ENCODE measurements at places on chromosomes 13 and 19.

- DNase-seq = no peak
Observed at GRCh38 chr13:111789011-111789410, 277.9 kb upstream of the SOX1 start.

GRCh38 chr19:18393836-18394235, 3.6 kb downstream of the LRRC25 start:
- DNase-seq = no peak

- DNase-seq = no peak
Observed at GRCh38 chr19:49431330-49431749, 6.2 kb downstream of the GFY start.

DNA sequence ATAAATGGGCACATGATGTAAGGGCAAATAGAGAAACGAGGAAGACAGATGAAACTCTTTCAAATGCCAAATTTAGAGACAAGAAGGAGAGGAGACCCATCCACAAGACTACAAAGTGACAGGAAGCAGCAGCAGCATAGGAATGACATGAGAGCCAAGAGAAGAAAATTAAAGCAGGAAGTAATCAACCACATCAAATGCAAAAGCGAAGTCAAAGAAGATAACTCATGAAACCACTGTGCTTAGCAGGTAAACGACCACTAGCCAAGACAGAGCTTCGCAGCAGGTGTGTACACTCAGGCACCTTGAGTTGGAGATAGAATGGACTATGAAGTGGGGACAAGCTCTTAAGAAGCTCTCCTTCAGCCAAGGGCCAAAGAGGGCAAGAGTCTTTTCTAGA, 64.1 kb downstream of the KLF12 start:
- no peak for DNase-seq

DNA sequence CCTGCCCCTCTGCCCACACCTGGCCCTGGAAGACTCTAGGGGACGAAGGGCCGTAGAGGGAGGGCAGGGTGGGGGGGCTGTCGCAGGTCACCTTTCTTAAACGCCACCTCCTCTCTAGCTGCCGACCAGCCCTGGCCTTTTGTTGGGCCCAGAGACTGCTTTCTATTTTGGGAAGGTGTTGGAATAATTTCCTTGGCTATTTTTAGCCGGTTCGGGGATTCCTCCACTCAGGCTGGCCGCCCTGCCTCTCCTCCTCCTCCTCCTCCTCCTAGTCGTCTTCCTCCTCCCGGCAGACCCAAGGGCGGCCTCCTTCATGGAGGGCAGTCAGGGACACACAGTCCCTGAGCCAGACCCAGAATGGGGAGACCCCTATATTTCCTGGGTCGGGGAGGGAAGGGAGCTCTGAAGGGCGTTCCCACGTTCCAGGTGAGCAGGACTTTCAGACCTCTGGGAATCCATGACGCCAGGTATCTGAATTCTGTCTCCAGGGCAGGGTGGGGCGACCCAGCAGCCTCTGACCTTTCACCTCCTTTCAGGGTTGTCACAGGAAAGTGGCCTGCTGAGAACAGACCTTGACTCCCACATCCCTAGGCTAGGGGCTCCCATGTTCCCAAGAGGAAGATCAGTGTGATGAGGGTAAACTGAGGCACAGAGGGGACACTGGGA, 19.9 kb downstream of the GADD45B start:
- no peak for DNase-seq

- no peak for DNase-seq
Observed at GRCh38 chr19:49881672-49882394, 4.3 kb downstream of the TBC1D17 start.

DNA sequence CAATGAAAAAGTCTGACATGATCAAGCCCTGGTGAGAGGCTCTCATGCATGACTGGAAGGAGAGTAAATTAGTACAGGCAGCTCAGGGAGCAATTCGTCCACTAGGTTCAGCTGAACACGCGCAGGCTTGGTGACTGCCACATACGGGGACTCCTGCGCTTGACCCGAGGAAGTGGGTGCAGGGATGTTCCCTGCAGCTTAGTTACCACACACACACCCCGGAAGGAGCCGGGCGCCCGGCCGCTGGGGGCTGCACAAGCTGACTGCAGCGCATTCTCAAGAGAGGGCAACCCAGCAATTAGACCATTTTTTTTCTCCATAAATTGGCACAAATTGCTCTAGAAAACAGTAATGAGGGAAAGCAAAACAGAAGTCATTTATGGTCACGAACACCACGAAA, 23.0 kb upstream of the MIER2 start:
- no peak for DNase-seq

DNA sequence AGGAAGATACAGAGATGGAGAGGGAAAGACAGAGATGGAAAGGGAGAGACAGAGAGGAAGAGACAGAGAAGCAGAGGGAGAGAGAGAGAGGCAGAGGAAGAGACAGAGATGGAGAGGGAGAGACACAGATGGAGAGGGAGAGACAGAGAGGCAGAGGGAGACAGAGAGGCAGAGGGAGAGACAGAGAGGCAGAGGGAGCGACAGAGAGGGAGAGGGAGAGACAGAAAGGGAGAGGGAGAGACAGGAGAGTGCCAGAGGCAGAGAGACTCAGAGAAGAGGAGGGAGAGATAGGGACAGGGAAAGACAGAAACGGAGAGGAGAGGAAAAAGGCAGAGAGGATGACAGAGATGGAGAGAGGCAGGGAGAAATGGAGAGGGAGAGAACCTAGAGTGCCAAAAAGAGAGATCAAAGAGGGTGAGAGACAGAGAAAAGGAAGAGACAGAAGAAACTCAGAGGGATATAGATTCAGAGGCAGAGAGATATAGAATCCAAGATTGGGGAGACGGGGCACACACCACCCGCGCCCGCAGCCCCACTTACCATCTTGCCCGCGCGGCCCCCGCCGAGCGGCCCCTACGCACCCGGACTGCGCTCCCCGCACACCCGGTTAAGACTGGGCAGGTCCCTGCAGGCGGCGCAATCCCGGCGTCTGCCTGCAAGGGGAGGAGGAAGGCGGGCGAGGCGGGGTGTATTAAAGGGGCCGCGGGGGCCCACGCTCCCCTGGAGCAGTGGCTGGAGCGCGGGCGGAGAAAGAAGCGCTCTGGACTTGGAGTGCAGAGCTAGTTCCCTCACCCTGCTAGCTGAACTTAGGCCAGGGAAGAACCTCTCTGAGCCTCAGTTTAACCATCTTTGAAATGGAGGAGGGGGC, 10.7 kb downstream of the TM6SF2 start:
- DNase-seq = no peak

GRCh38 chr19:31013384-31014020, 335.7 kb downstream of the TSHZ3 start:
- no peak for DNase-seq

- no peak for DNase-seq
Observed at GRCh38 chr13:49314344-49314882, 66.7 kb downstream of the CDADC1 start.

- DNase-seq = no peak
Observed at GRCh38 chr13:42699912-42700311, 81.5 kb upstream of the FAM216B start.

DNA sequence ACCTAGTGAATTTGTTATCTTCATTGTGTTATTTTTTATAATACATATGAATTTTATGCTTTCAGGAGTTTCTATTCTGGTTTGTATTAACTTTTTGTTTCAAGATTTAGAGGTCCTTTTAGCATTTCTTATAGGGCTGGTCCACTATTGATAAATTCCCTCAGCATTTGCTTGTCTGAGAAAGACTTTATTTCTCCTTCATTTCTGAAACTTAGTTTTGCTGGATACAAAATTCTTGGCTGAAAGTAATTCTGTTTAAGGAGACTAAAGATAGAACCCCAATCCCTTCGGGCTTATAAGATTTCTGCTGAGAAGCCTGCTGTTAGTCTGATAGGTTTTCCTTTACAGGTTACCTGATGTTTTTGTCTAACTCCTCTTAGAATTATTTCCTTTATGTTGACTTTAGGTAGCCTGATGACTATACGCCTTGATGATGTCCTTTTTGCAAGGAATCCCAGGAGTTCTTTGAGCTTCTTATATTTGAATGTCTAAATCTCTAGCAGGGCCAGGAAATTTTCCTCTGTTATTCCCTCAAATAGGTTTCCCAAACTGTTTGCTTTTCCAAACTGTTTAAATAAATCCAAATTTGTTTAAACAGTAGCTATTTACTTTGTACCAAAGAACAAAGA, 127.1 kb downstream of the CYSLTR2 start:
- DNase-seq = no peak

DNA sequence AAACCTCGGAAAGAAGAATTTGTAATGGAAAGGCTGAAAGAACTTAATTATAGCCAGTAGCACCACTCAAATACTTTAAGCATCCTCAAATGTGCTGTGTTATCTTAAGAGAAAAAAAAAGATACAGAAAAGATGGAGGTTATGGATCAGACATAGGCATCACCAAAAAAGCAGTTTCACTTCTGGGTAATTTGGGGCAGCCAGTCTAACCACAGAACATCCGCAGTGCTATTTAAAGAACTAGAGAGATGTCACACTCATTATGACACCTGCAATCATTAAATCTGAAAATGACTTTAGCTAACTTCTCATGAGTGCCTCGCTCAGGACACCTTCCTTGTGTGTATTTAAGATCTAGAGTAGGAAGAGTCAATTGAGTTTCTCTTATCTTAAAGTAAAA, 211.8 kb downstream of the RBM26 start:
- no peak for DNase-seq

- DNase-seq = no peak
Observed at GRCh38 chr13:66845393-66845792, 384.7 kb downstream of the PCDH9 start.

GRCh38 chr13:108985166-108985565, 355.8 kb downstream of the MYO16 start:
- DNase-seq = no peak

DNA sequence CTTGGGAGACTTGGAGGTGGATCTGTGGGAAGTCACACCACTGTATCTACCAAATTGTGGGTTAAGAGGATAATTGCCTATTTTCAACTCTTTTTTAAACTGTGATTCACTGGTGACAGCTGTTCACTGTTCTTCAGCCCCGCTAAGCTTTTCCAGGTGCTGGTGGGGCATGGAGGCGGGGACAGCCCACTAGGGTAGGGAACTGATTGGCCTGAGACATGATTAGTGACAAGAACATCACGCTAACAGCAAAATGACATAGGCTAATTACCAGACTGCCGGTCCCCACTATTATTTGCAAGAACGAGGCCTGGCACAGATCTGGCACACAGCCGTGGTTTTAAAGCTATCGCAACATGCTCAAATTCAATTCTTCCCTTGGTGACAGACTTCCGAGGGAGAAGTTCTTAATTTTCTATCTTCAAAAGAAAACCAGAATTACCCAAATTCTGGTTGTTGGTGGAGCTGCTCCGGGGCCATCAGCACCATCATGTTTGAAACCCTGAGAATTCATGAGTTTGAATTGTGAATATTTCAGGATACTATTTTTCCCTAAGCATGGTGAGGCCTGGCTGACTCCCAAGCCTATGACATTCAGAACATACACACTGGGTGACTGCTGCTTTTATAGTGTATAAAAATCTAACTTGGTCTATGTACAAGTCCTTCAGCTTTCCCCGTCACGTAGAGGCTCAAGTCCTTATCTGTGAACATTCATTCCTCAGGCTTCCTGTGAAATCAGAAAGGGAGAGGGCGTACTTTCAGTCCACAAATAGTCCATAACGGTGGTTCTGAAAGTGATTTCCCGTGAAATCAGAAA, 17.9 kb downstream of the DOCK9 start:
- no peak for DNase-seq

- no peak for DNase-seq
Observed at GRCh38 chr19:56727677-56728076, 56.1 kb upstream of the ZNF835 start.

DNA sequence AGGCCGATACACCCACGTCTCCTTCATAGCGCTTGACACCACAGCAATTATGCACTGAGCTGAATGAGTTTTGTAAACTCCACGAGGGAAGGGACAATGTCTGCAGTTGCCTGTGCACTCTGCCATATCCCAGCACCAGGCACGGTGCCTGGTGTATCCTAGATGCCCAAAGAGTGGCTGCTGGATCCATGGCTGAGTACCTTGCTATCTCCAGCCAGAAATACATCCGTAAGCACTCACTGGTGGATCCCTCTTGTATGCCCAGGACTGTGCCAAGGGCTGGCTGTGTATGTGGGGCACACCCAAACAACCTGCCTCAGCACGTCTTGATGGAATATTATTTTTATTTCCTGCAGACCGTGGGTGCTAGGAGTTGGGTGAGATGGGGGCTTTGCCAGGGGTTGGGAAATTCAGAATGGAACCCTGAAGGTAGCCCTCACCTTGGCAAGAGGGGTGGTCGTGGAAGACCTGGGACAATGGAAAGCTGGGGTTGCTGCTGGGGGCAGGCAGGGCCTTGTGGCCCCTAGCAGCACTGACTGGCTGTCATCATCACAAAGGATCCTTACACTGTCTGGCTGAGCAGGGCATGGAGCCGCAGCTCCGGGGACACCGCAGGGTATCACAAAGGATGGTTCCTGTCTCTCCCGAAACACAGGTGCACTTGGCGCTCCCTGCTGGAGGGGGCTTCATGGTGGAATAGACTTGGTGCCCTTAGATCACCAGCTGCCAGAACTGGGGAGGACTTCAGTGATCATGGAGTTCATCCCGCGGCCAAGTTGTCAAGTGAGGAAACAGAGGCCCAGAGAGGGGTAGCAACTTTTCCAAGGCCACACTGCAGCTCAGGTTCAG, 131.3 kb downstream of the URI1 start:
- no peak for DNase-seq

GRCh38 chr19:13599681-13600080, 93.4 kb upstream of the CACNA1A start:
- DNase-seq = no peak

GRCh38 chr13:80475718-80476117, 134.8 kb upstream of the SPRY2 start:
- no peak for DNase-seq

GRCh38 chr13:45406421-45406820, 11.8 kb downstream of the SLC25A30 start:
- DNase-seq = no peak

GRCh38 chr19:17796013-17796837, 1.3 kb downstream of the B3GNT3 start:
- no peak for DNase-seq

- DNase-seq = no peak
Observed at GRCh38 chr19:5870986-5871394, 650 bp upstream of the FUT5 start.

- no peak for DNase-seq
Observed at GRCh38 chr19:5695649-5696195, 5.6 kb downstream of the RPL36 start.

GRCh38 chr13:56338421-56338820, 802.3 kb upstream of the PRR20A start:
- DNase-seq = no peak

DNA sequence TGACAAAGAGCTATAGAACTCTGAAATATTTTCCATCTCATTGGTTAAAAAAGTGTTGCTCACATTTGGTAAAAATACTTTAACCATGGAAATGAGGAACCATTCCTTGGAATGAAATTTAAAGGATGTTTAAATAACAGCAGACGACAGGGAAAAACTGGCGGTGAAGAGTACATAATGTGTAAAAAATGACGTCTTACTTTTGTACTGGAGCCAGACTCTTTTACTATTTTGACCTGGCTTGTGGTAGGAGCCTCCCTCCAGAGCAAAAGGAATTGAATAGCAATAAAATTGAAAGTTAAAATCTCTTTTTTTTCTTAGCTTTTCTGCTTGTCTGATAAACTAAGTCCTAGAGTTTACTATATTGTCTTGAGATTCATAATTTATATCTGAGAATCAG, 426.2 kb upstream of the KLHL1 start:
- DNase-seq = no peak

- no peak for DNase-seq
Observed at GRCh38 chr19:29841559-29842367, 30.0 kb downstream of the CCNE1 start.

GRCh38 chr19:7177926-7178325, 108.4 kb downstream of the ZNF557 start:
- no peak for DNase-seq

GRCh38 chr13:111859354-111860230, 207.4 kb upstream of the SOX1 start:
- DNase-seq = no peak
